ENCODE measurements at places on chromosomes 11 and 22. TPM values are rescaled to one million over a fixed set of nuclear protein-coding genes. Genes with fewer than 3 reads are reported as not detected.
A peak's percentile ranks its signal among the peaks of the same experiment; 100 is the strongest.

GRCh38 chr11:111063726-111064517, 181.6 kb upstream of the POU2AF2 start:
- no peak for DNase-seq

DNA sequence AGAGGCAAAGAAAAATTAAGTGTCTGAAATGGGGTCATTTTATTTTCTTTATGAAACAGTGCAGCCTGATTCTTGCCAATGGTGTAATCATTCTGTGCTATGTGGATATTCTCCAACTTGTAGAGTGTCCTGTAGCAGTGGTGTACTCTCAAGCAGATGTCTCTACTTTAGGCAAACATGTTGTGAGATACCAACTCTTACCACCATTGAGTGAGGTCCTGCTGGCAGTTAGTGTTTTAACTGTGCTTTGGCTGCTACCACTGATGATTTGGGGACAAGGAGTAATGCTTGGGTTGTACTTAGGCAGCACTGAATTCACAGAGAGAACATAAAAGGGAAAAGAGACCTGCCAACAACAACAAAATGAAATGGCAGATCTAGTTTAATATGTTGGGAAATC, 122.5 kb downstream of the APIP start:
- DNase-seq, result no peak

DYNC2H1 gene
- 22.6 TPM for total RNA-seq

DNA sequence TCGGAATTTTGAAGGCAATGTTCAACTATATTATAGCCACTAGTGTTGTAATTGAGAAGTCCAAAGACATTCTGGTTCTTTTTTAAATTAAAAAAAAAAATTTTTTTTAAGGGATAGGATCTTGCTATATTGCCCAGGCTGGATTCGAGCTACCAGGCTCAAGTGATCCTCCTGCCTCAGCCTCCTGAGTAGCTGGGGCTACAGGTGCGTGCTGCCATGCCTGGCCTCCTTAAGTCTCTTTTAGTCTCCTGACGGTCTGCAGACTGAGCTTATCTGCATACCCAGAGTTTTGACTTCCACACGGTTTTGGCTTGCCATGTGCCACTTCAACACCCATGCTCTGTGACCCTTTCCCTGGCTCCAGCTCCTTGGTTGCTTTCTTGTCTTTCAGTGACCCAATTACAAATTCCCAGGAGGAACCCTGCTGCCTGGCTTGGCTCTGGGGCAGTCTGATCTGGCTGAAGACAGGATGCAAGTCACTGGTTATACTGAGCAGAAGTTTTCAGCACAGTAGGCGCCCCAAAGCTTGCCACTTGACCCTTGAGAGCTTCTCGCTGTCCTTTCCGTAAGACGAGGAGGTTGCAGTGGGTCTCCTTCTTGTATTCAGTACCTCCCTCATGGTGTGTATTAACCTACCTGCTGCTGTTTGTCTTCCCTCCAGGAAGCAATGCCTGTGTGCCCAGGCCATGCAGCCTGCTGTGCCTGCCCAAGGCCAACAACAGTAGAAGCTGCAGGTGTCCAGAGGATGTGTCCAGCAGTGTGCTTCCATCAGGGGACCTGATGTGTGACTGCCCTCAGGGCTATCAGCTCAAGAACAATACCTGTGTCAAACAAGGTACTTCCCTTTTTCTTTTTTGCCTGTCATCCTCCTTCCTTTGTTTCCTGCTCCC, 113.8 kb upstream of the SORL1-AS1 start:
- no peak for DNase-seq

GRCh38 chr22:50583294-50583861, 729 bp upstream of the CHKB start:
- DNase-seq, result no peak

DNA sequence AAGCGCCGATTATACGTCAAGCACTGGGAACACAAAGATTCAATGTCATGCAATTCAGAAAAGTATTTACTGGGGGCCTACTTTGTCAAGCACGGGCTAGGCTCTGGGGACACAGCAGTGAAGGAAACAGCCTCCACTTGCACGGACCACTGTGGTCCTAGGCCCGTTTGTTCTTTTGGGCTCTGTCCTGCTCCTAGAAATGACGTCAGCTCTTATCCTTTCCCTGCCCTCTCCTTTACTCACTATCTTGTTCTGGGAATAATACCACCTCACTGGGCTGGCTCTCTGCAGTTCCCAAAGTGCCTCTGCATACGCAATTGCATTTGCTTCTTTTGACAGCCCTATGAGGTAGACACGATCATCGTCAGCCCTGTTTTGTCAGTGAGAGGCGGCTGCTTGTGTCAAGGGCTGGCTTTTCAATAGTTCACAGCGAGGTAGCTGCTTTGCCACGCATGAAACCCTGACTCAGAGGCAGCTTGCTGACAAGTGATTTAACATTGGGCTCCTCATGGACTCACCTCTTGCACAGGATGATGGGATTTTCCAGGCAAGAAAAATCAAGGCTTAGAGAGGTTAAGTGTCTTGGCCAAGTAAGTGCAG, 22.9 kb upstream of the IGSF22 start:
- DNase-seq, result no peak

OR56A1 gene
- not detected for total RNA-seq

GRCh38 chr11:126646701-126647557, 291.4 kb downstream of the ST3GAL4 start:
- DNase-seq, result no peak

- DNase-seq, result no peak
Measured at GRCh38 chr11:215581-216037, 8.1 kb downstream of the RIC8A start.

GRCh38 chr11:58394195-58394594, 12.5 kb downstream of the OR5B3 start:
- no peak for DNase-seq

DNA sequence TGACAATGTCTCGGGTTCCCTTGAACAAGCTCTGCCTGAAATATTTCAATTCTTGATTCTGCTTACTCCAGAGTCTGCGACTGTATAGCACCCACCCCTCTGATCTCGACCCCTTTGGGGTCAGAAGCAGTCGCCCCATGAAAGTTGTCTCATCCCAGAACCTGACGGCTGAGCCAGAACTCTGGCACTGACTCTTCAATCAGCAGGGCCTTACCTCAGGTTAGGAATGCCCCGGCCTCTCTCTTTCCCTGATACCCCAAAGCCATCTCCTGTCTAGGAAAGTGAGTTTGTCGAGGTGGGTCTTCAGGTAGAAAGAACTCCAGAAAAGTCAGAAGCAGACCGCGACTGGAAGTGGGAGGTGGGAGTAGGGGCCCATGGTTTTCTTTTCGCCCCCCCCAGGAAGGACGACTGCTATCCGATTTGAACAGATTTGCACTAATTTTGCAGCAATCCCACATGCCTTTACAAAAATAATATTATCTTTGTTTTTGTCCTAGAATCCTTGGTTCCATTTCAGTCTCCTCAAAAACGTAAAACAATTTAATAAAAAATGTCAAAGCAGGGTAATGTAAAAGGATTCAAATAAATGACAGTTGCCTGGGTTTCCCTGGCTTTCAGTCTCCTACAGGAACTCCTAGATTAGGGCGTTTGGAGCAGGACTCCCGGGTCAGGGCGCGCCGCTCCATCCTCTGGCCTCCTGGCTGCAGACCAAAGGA, 898 bp upstream of the ROBO3 start:
- no peak for DNase-seq

DNA sequence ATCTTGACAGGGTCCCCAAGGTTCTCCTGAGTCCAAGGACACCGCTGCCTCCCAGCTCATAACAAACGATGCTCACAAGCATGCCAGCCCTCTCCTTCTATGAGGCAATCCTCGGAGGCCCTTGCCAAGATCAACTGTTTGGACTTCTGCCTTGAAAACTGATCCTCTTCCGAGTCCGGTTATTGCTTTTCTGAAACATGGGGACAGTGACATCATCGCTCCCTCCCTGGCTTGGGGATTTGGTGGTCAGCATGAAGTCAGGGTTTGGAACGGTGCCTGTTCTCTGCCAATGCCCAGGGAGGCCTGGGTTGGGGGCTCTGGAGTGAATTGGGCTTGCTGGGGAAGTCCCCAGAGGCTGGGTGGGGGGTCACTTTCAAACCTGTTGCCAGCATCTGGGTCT, 149.3 kb downstream of the FBXO7 start:
- DNase-seq, result no peak

DNA sequence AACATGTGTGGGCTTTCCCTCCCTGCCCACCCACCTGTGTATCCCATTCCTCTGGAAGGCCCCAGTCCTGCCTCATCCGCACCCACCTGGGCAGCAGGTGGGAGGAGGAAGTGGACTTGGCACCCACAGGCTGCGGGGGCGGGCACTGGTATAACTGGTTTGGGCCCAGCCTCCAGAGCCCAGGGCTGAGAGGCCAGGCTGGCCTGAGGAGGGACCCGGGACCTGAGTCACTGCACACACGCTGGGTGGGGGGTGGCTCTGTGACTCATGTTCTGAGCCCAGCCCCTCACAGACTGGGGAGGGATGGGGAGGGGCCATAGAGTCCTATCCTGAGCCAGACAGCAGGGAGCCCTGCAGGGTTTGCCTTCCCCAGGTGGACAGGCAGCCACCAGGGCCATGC, 16.7 kb downstream of the PHLDA2 start:
- DNase-seq, result peak; percentile 92

- DNase-seq, result no peak
Measured at GRCh38 chr11:86624366-86624765, 48.0 kb downstream of the ME3 start.

DNA sequence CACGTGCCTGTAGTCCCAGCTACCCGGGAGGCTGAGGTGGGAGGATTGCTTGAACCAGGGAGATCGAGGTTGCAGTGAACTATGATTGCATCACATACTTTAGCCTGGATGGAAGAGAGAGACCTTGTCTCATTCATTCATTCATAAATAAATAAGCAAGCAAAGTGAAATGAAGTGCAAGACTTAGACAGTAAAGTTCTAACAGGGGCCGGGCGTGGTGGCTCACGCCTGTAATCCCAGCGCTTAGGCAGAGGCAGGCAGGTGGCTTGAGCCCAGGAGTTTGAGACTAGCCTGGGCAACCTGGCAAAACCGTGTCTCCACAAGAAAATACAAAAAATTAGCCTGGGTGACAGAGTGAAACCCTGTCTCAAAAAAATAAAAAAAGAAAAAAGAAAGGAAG, 1.6 kb upstream of the ZNF280A start:
- DNase-seq, result no peak

ASCL2 gene
- not detected for total RNA-seq

DNA sequence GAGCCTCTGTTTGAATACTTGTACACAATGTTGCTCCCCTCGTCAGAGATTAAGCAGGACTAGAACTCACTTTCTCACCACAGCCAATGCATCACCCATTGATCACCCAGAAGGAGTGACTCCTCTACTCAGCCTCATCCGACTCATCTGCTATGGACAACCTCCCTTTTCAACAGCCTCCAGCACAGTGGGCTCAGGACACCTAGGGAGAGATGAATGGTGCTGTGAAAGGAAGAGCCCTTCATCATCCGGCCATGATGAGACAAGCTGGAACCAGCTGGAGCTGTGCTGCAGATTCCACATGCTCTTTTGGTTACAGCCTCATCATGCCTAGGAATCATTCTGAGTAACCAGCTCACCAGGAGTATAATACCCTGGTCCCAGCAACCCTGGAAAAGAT, 15.5 kb downstream of the C11orf91 start:
- no peak for DNase-seq

OR4C11 gene
- not detected for total RNA-seq

H19 gene
- 1,569 TPM for total RNA-seq

DNA sequence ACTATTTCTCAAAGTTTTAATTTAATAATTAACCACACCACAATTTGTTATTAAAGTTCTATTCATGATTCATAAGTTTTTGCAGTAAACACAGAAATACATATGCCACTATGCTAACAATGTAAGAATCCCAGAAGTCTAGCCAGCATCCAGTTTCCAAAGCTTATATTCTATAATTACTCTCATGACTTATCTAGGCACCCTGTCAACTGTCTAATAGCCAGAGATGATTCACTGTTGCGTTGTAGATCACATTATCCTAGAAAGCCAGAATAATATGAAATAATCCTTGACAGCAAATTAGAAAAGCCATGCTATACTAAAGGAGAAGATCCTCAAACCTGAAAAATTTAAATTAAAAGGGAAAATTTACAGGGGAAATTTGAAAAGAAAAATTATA, 141.0 kb downstream of the SOX6 start:
- DNase-seq, result no peak

- peak; percentile 92 for DNase-seq
Measured at GRCh38 chr11:66328302-66329144, 7.7 kb downstream of the RIN1 start.

- DNase-seq, result peak; percentile 81
Measured at GRCh38 chr11:31818874-31819331, 7.8 kb upstream of the PAX6 start.

MYRF gene
- total RNA-seq, result 0.47 TPM

DNA sequence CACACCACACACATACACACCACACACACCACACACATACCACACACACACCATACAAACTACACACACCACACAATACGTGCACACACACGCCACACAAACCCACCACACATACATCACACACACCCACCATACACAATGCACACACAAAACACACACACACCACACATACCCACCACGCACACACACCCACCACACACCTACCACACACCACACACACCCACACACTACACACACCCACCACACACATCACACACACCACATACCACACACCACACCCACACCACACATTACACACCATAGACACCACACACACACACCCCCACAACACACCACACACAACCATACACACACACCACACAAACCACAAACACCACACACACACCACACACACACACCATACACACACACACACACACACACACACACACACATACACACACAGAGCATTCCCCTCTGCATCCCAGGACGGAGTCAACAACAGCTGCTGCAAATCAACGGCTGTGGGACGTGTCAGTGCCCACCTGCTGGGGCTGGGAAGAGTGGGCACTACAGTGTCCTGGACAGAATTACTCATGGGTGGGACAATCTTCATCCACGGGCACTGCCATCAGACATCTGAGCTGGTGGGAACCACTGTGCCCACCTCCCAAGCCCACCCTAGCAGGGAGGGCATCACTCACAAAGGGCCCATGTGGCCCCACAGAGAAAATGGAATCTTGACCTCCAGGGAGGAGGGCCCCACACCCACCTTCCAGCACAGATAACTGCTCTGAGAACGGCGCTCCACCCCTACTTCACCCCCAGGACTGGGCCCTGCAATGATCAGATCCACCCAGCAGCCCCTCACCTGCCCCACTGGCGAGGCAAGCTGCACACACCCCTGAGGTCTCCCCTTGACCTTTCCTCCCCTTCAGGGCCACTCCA, 8.4 kb downstream of the TP53I11 start:
- DNase-seq, result no peak

CDC42EP1 gene
- 282 TPM for total RNA-seq

PTGDR2 gene
- 0.91 TPM for total RNA-seq

Data from osteocyte (in vitro differentiated cells).